ENCODE measurements at places on chromosomes 2 and 18. TPM values are rescaled to one million over a fixed set of nuclear protein-coding genes. Genes with fewer than 3 reads are reported as not detected.

GRCh38 chr2:166673986-166674385, 179.9 kb upstream of the SCN7A start:
- H3K27me3 ChIP-seq, result no peaks in the 10 kb centered on the region
- H3K4me3 ChIP-seq, result no peak overlapping the region
- DNase-seq, result no peak
- no peak overlapping the region for H3K27ac ChIP-seq
- H3K4me1 ChIP-seq, result no peaks in the 10 kb centered on the region
- H3K36me3 ChIP-seq, result no peaks in the 10 kb centered on the region

REG3G gene
- total RNA-seq, result not detected

- no peaks in the 10 kb centered on the region for H3K36me3 ChIP-seq
- no peak overlapping the region for H3K4me3 ChIP-seq
- H3K4me1 ChIP-seq, result no peaks in the 10 kb centered on the region
Observed at GRCh38 chr18:23415515-23415914, 37.6 kb upstream of the RIOK3 start.

GRCh38 chr18:63405986-63406385, 16.3 kb downstream of the VPS4B start:
- no peak overlapping the region for H3K27ac ChIP-seq
- no peaks in the 10 kb centered on the region for H3K4me1 ChIP-seq

TSPYL6 gene
- total RNA-seq, result not detected

- H3K4me3 ChIP-seq, result no peak overlapping the region
- no peaks in the 10 kb centered on the region for H3K4me1 ChIP-seq
- H3K27me3 ChIP-seq, result no peaks in the 10 kb centered on the region
Observed at GRCh38 chr2:28326881-28327505, 65.7 kb upstream of the FOSL2 start.

GRCh38 chr2:222548992-222549391, 106.9 kb downstream of the FARSB start:
- H3K4me3 ChIP-seq, result no peak overlapping the region
- H3K27ac ChIP-seq, result no peak overlapping the region
- DNase-seq, result no peak
- no peaks in the 10 kb centered on the region for H3K4me1 ChIP-seq
- no peaks in the 10 kb centered on the region for H3K36me3 ChIP-seq

GDF7 gene
- 11.6 TPM for total RNA-seq

DNA sequence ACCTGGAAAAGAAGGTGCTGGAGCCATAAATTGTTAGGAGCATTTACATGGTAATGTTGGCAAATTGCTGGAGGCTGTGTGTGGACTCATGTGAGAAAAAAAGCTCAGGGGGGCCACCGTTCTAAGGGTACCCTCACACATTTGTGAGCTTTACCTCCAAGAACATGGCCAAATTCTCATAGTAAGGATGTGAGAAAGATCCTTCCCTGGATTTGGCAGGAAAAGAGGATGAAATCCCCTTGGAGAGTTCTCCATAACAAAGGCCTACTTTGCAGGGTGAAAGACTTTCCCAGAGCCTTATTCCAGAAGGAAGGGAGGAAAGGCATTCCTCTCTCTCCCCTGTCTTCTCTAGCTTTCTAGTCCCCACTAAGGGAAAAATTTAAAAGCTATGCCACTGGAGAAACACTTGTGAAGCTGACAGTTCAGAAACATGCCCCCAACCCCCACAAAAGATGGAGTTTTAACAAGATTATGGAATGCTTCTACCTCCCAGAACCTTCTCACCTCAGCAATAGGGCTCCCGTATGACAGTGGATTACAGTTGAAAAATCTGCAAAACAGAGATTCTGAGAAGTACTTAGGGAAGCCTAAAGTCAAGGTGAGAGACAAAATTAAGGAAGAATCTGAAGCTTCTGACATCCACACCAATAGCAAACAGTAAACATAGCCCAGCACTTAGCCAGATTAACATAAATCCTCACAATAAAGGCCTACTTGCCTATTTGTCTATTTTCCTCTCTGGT, 20.2 kb upstream of the ERMN start:
- H3K27me3 ChIP-seq, result no peaks in the 10 kb centered on the region
- no peak for DNase-seq
- no peaks in the 10 kb centered on the region for H3K36me3 ChIP-seq

GRCh38 chr2:11213090-11213638, 57.9 kb downstream of the SLC66A3 start:
- DNase-seq, result no peak
- no peak overlapping the region for H3K27ac ChIP-seq
- H3K4me1 ChIP-seq, result no peaks in the 10 kb centered on the region
- H3K27me3 ChIP-seq, result no peaks in the 10 kb centered on the region
- peaks cover 82% of the 10 kb centered on the region for H3K36me3 ChIP-seq

- H3K27ac ChIP-seq, result peak overlapping the region; percentile 57
- H3K4me3 ChIP-seq, result no peak overlapping the region
- H3K27me3 ChIP-seq, result no peaks in the 10 kb centered on the region
- no peak for DNase-seq
- H3K36me3 ChIP-seq, result no peaks in the 10 kb centered on the region
Observed at GRCh38 chr2:191295088-191295487, 49.9 kb downstream of the MYO1B start.

GRCh38 chr2:150781142-150781541, 293.7 kb upstream of the RND3 start:
- no peak for DNase-seq
- H3K36me3 ChIP-seq, result no peaks in the 10 kb centered on the region
- no peak overlapping the region for H3K4me3 ChIP-seq
- no peak overlapping the region for H3K27ac ChIP-seq
- H3K4me1 ChIP-seq, result no peaks in the 10 kb centered on the region

DNA sequence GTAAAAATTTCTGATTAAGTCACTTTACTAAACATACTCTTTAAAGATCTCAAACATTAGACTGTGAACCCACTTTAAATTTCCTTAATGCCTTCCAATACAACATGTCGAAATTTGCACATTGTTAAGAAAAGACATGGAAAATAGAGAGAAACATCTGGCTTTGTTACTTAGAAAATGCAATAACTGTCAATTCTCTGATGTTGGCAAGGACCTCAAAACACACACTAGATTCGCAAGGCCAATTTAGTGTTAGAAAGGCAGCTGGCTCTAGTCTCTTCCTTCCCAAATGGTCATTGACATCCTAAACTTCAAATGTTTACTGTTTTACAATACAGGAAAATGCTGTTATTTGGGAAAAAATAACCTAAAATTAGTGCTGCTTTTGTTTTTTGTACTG, 110.6 kb downstream of the UPP2 start:
- no peaks in the 10 kb centered on the region for H3K27me3 ChIP-seq
- no peak overlapping the region for H3K4me3 ChIP-seq
- no peak for DNase-seq
- H3K27ac ChIP-seq, result no peak overlapping the region
- no peaks in the 10 kb centered on the region for H3K36me3 ChIP-seq
- H3K4me1 ChIP-seq, result no peaks in the 10 kb centered on the region

DNA sequence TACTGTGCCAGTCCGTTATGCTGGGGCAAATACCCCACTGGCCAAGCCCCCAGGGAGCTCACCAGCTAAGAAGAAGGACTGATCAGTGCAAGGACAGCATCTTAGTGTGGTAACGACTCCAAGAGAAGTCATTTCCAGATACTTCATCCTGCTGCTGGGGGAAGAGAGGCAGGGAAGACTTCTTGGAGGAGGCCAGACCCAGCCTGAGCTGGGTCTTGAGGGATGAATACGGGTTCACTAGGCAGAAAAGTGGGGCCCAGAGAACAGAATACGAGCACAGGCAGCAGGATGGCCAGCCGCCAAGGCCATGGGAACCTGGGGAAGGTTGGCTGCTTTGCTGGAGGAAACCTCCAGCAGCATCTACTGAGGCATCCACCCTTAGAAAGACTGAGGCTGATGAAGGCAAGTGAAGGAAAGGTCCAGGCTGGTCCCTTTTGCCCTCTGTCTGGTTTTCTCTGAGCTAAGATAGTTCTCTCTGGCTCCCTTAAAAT, 84.1 kb downstream of the GLI2 start:
- no peaks in the 10 kb centered on the region for H3K27me3 ChIP-seq
- no peak overlapping the region for H3K4me3 ChIP-seq
- no peaks in the 10 kb centered on the region for H3K36me3 ChIP-seq
- H3K27ac ChIP-seq, result no peak overlapping the region
- no peaks in the 10 kb centered on the region for H3K4me1 ChIP-seq

- H3K36me3 ChIP-seq, result no peaks in the 10 kb centered on the region
- DNase-seq, result no peak
- H3K4me3 ChIP-seq, result no peak overlapping the region
- no peak overlapping the region for H3K27ac ChIP-seq
- no peaks in the 10 kb centered on the region for H3K27me3 ChIP-seq
- H3K4me1 ChIP-seq, result no peaks in the 10 kb centered on the region
Observed at GRCh38 chr2:180944372-180944771, 36.0 kb upstream of the UBE2E3 start.

- no peaks in the 10 kb centered on the region for H3K36me3 ChIP-seq
- no peaks in the 10 kb centered on the region for H3K4me1 ChIP-seq
- no peak for DNase-seq
- no peaks in the 10 kb centered on the region for H3K27me3 ChIP-seq
Observed at GRCh38 chr2:198715302-198715835, 742.4 kb downstream of the SATB2 start.

- no peaks in the 10 kb centered on the region for H3K4me1 ChIP-seq
- no peak for DNase-seq
- H3K36me3 ChIP-seq, result peaks cover 3% of the 10 kb centered on the region
- no peak overlapping the region for H3K4me3 ChIP-seq
Observed at GRCh38 chr18:46196627-46197243, 92.5 kb downstream of the HAUS1 start.

DNA sequence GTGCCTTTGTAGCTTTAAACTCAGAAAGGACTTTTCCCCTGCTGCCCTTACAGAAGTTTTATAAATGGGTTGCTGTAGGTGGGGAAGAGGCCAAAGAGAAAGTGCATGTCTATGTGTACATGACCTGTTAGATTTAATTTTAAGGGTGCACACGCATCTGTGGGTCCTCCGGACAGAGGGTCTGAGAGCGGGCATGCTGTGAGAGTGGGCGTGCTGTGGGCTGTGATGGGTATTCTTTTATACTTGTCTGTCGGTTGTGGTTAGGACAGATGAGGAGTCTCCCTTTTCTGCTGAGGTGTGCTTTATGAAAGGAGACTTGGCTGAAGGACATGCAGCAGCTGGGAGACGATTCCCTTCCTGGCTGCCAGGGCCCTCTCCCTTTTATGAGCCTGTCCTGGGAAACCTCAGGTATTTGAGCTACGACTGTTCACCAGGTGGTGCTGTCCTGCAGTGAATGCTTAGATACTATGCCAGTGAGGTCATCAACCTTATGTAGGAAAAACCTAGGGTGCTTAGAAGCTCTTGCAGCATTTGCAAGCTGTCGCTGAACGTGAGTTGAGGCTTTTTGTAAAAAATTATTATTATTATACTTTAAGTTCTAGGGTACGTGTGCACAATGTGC, 67.5 kb downstream of the TANC1 start:
- peaks cover 33% of the 10 kb centered on the region for H3K4me1 ChIP-seq
- H3K27me3 ChIP-seq, result no peaks in the 10 kb centered on the region
- H3K4me3 ChIP-seq, result no peak overlapping the region

- H3K4me1 ChIP-seq, result peaks cover 4% of the 10 kb centered on the region
- H3K27me3 ChIP-seq, result no peaks in the 10 kb centered on the region
- no peaks in the 10 kb centered on the region for H3K36me3 ChIP-seq
- DNase-seq, result peak; percentile 77
- H3K27ac ChIP-seq, result no peak overlapping the region
Observed at GRCh38 chr2:176729706-176730569, 460.7 kb downstream of the MTX2 start.

ZNF385B gene
- 0.21 TPM for total RNA-seq

DNA sequence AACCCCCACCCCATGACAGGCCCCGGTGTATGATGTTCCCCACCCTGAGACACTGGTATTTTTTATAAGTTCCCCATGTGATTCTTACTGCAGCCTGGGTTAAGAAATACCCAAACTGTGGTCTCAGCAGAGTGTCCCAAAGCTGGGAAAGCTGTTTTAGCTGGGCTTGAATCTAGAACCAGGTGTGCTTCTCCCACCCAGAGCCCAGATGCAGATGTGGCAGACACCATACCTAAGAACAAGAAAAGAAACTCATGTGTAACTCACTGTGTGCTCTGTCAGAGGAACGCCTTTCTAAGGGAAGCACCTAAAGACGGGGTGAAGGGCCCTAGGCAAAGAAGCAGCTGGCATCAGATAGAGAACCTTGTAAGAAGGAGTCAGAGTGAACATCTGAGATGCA, 23.9 kb downstream of the DOK1 start:
- no peak for DNase-seq
- H3K27ac ChIP-seq, result no peak overlapping the region
- no peaks in the 10 kb centered on the region for H3K27me3 ChIP-seq

RNF144A gene
- total RNA-seq, result 1.8 TPM

GRCh38 chr2:64478502-64479230, 24.7 kb downstream of the LGALSL start:
- no peak overlapping the region for H3K4me3 ChIP-seq
- H3K27ac ChIP-seq, result no peak overlapping the region
- no peak for DNase-seq
- H3K27me3 ChIP-seq, result no peaks in the 10 kb centered on the region
- no peaks in the 10 kb centered on the region for H3K4me1 ChIP-seq

- no peaks in the 10 kb centered on the region for H3K36me3 ChIP-seq
- no peak for DNase-seq
- no peak overlapping the region for H3K27ac ChIP-seq
- H3K4me1 ChIP-seq, result no peaks in the 10 kb centered on the region
- H3K27me3 ChIP-seq, result no peaks in the 10 kb centered on the region
Observed at GRCh38 chr2:158095269-158095668, 6.4 kb upstream of the UPP2 start.

- no peaks in the 10 kb centered on the region for H3K27me3 ChIP-seq
- no peak overlapping the region for H3K4me3 ChIP-seq
Observed at GRCh38 chr2:128269990-128270671, 48.5 kb downstream of the HS6ST1 start.

SLC23A3 gene
- total RNA-seq, result 14.2 TPM

NEU4 gene
- total RNA-seq, result not detected

DNA sequence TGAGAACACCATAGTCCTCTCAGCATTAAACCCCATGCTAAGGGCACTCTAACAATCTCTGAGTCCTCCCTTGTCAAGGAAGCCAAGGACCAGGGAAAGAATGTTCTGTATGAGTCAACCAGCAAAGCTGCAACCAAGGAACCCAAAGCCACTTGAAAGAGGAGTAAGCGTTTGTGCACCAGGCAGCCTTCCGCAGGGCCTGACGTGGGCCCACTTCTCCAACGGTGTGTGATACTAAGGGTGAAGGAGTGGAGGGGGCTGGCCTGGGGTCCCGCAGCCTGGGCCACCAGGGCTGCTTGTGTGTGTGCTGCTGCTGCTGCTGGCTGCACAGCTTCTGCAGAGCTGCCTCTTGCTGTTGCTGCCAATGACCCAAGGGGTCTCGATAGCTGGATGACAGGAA, 30.1 kb upstream of the GALNT14 start:
- H3K36me3 ChIP-seq, result no peaks in the 10 kb centered on the region
- no peak overlapping the region for H3K4me3 ChIP-seq
- no peak overlapping the region for H3K27ac ChIP-seq
- H3K27me3 ChIP-seq, result no peaks in the 10 kb centered on the region

DNA sequence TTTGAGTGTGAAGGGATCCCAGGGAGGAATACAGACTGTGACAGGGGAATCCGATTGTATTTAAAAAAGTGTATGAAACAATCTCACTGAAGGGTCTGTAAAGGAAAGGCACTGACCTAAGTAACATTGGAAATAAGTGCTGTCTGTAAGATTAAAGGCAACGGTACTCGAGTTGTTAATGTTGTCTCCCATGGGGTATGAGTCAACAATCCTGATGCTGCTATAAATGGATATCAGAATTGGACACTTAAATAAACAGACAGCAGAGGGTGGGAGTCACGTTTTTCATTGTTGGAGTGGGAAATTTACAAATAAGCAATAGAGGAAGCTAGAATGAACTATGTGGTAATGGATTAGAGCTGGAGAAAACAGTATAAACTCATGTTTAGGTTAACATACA, 452.4 kb upstream of the RGPD4 start:
- no peaks in the 10 kb centered on the region for H3K27me3 ChIP-seq
- no peak overlapping the region for H3K4me3 ChIP-seq
- no peaks in the 10 kb centered on the region for H3K36me3 ChIP-seq
- no peak overlapping the region for H3K27ac ChIP-seq
- DNase-seq, result no peak
